ENCODE measurements at places on chromosomes 1 and 21.

DNA sequence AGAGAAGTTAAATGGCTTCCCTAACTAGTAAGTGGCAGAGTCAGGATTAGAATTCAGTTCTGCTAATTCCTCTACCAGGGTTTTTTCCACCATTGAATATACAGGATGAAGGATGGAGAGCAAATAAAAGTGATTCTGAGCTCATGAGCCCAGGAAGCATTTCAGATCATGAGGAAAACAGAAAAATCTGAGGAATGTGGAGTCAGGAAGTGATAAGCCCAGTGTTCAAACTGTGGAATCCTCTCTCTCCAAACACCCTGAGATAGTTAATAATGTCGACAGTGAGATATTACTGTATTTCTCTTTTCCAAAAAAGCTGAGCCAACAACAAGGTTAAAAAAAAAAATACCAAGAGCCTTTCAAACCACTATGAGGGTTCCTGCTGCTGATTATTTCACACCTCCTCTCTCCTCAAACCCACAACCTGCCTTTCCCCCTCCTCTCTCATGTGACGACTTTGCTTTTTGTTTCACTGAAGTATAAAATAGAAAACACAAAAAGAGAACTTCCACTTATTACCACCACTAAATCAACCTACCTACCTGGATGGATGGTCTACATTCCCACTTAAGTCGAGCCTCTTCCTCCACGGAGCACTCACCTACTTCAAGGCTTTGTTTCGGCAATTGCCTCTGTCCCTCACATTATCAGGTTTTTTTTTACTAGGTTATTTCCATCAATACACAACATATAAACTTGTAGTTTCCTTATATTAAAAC, 8.9 kb downstream of the SLAMF1 start:
- DNase-seq: no peak

GRCh38 chr1:212699625-212700222, at the start of gene BATF3:
Gene BATF3 (minus strand): TSS chr1:212699840. CDS start chr1:212699762, 78 bp downstream.
- DNase-seq: no peak

DNA sequence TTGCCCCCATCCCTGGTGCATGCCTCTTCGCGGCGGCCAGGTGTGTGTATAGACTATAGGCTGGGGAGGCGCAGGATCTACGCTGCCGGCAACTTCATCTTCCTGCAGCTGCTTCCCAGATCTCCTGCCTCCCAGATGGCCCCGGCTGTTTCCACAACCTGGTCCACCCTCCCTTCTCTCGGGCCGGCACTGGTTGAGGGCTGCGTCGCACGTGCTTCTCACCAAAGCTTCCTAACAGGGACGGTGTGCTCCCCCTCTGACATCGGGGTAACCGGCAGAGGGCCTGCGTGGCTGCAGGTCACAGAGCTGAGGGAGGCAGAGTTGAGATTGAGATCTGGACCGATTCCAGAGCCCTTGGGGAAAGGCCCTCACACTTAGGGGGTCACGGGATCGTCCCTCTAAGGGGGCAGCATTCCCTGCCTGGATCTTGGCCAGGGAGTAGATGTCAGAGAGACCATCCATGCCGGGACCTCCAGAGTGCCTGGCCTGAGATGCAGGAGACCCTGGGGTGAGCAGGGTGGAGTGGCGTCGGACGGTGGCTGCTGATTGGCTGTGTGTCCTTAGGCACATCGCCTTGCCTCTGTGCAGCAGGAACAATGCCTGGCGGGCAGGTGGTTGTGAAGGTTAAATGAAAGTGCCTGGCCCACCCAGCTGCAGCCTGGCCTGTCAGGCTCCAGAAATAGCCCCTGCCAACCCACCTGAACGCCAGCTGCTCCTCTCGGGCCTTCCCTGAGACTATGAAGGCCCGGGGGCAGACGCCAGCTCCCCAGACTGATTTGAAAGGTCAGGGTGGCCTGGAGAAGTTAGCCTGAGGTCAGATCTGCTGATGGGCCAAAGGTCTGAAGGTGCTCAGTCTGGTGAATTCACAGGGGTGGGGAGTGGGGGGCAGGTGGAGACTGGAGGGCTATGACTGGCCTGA, 6.1 kb upstream of the MASP2 start:
- DNase-seq: no peak

DNA sequence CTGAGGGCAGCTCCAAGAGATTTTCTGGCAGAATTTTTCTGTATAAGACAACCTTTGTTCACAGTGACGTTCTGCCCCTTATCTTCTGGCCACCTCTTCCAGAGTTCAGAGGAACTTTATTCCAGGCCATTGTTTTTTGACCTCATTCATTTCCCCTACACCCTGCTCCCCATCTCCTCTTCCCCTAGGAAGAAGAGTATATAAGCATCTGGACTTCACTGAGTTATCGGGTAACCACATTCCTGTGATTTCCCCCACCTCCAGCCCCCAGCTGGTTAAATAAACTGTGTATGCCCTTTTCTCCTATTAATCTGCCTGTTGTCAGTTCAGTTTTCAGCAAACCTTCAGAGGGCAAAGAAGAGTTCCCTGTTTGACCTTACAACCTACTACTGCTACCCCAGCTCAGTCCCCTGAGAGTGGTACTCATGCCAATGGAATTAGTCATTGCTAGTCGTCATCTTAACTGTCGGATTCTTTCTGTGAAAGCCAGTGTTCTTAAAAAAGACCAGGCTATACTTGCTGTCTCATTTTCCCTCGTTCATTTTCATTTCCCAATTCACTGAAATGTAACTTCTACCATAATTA, 14.3 kb upstream of the ALG14 start:
- DNase-seq: no peak

DNA sequence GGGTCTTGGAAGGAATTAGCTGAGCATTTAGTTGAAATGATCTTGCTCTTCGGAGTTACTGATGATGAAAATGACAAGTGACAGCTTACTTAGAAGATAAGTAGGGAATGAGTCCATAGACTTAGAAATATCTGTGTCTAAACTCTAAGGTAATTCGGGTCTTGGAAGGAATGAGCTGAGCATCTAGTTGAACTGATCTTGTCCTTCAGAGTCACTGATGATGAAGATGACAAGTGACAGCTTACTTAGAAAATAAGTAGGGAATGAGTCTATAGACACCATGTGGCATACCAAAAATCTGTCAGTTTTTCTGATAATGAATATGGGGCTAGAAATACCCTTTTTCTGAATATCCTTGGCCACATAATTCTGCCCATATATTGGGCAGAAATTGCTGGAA, 14.7 kb downstream of the CTTNBP2NL start:
- no peak for DNase-seq
